Mucosa of descending colon (tissue), 3 donors: ENCODE measurements at places on chromosomes 12 and 14.

DNA sequence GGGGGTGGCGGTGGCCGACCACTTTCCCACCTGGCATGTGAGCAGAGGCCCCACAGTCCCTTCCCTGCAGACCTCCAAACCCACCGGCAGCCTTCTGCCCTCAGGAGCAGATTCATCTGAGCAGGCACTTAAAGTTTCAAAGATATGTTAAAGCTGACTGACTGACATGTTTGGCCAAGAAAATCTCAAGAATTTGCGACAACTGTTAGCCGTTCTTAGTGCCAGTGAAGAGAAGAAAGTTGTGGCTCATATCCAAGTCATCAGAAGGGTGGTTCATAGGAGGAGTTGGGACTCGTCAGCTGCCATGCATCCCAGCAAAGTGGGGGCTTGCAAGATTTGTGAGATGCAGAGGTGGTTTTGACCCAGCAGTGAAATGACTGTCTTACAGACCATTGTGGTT is 27.2 kb downstream of the ELK3 start:
- DNase-seq, result no peak

DNA sequence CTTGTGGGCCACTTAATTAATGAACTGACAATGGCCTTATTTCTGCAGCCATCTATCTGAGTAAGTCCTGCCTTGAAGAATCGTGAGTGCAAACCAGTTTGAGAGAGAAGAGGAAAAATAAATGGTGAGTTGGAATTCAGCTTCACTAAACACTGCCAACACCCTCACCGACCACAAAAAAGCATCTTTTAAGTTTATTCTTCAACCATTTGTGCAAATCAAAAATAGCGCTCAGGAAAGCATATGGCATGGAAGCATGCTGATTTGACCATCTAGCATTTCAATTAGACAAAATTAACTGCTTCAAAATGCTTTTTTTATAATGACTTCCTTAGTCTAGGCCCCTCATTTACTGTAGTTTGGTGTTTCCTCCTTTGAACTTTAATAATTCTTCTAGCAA is 294.0 kb downstream of the PPFIA2 start:
- no peak for DNase-seq

- DNase-seq, result no peak
Observed at GRCh38 chr12:26705851-26706250, 127.1 kb downstream of the ITPR2 start.

DNA sequence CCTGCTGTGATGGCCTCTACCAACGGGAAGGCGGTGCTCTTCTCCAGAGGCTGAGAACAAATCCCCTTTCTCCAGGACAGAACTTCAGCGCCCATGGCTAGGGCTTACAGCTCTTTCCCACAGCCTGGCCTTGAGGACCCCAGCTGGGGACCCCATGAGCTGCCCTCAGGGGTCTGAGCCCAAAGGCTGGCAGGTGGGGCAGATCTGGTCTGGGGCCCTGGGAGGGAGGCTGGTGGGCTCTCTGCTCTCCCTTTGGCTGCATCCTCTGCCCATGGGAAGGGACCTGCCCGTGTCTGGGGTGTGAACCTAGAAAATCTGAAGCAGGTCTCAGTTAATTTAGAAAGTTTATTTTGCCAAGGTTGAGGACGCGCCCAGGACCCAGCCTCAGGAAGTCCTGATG is 322.1 kb downstream of the ADGRD1 start:
- no peak for DNase-seq
